ENCODE measurements at places on chromosomes 4 and X. TPM values are rescaled to one million over a fixed set of nuclear protein-coding genes. Genes with fewer than 3 reads are reported as not detected.

The STATH gene
- not detected for total RNA-seq

DNA sequence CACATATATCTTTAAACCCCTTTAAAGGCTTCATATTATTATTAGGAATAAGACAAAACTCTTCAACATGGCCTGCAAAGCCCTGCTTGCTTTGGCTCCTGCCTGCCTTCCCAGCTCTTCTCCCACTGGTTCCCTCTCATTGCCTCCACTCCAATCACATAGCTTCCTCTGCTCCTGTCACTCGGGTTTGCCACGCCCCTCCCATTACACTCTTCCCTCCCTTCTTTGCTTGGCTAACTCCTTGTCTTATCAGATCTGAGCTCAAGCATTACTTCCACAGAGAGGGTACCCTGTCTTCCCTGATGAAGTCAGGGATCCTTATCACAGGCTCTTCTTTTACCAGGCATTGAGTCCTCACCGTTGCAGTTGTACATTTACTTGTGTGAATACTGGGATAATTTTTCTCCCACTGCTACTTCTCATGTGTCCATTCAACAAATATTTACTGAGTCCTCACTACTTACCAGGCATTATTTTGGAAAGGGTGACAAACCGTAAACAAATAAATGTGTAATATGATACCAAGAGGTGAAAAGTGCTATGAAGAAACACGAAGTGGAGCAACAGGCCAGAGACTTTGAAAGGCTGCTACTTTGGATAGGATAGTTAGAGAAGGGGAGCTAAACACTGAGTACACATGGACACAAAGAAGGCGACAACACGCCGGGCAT is 3.2 kb upstream of the VGLL1 start:
- no peak for DNase-seq

DNA sequence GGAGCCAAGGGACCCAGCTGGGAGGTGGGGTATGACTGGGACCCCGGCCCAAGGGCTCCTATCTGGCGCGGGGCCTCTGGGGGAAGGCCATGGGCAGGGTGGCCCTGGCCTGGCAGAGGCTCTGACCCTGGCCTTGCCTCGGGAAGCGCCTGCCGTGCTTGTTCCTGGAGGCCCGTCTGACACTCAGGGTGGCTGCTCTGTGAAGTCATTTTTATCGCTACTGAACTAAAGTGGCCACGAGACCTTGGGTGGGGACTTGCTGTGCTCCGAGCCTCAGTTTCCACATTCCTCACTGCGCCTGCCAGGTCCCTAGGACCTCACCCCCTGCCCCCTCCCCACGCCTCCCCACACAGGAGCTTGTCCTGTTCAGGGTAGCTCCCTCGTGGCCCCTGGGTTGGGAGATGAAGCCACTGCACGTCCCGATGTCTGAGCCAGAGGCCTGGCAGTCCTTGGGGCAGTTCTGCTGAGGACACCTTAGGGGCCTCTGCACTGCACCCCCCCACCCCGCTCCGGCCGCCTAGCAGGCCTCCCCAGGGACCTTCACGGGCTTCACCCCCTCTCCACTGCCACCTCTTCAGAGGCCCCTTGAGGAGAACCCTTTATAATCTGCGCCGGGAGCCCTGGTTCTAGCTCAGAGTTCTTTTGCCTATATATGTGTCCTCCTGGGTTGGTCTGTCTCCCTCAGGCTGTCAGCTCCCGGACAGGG is 639 bp upstream of the SORCS2 start:
- no peak for DNase-seq

- DNase-seq, result no peak
Observed at GRCh38 chr4:110704748-110705439, 82.0 kb upstream of the PITX2 start.

DNA sequence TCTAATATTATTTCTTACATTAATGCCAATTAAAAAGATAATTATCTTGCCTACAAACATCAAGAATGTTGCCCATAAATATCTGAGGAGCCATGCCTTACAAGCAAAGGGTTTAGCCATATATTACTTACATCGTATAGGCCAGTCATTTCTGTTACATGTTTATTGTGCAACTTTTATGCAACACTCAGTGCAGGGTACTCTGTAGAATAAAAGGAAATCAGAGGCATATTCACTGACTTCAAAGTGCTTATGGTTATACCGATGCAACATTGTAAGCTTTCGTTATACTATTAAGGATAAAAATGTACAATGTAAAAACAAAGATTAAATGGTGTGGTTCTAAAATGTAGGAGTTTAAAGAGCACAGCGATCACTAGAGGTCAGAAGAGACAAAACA is 315.9 kb downstream of the PCDH10 start:
- DNase-seq, result no peak

DNA sequence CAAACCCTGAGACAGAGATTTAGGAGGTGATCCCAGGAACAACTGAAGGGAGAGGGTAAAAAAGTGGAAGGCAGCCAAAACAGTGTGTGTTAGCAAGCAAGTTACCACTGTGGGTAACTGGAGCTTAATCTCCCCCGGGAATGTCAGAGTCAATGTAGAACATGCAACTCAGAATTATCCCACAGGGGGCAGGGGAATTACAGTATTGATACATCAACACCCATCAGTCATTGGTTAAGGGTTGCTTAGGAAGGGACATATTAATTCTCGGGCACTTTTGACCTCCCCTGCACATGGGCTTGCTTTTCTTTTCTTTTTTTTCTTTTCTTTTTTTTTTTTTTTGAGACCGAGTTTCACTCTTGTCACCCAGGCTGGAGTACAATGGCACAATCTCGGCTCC is 29.3 kb downstream of the CXorf58 start:
- DNase-seq, result no peak

DNA sequence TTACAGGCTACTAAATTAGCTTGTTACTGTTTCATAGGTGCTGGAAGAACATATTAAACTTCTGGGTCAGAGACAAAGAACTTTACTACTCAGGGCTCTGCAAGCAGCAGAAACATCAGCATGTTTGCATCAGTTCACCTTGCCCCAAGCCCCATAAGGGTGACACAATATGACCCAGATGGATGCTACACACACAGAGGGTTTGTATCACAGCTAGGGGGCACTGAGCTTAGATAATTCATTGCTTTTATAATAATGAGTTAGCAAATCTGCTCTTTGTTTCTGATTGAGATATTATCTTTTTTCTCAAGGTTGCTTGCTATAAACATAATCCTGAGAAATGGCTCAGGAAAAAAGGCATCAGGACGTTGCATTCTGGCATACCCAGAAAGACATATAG is 4.8 kb upstream of the SYNPO2 start:
- DNase-seq, result no peak

- no peak for DNase-seq
Observed at GRCh38 chr4:173685831-173686210, 155.8 kb upstream of the HAND2 start.

The FGFR3 gene
- total RNA-seq, result 0.27 TPM

GRCh38 chr4:113434247-113434587 is 327.3 kb downstream of the CAMK2D start:
- no peak for DNase-seq

DNA sequence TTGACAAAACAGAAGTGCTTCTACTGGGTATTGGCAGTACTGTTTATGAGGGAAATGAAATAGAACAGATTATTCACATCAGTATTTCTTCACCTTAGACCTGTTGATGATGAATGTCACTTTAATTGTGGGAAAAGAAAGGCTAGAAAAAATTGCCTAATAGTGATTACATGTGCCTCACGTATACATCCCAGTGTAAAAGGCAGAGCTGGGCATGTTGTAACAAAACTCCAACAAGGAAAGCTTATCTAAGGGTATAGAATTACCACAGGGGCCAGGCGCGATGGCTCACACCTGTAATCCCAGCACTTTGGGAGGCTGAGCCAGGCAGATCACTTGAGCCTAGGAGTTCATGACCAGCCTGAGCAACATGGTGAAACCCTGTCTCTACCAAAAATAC is 4.2 kb downstream of the PGM2 start:
- no peak for DNase-seq

GRCh38 chrX:134369576-134369975 is 90.4 kb upstream of the HPRT1 start:
- no peak for DNase-seq

The LUZP4 gene
- total RNA-seq, result not detected

The NOX1 gene
- total RNA-seq, result not detected

DNA sequence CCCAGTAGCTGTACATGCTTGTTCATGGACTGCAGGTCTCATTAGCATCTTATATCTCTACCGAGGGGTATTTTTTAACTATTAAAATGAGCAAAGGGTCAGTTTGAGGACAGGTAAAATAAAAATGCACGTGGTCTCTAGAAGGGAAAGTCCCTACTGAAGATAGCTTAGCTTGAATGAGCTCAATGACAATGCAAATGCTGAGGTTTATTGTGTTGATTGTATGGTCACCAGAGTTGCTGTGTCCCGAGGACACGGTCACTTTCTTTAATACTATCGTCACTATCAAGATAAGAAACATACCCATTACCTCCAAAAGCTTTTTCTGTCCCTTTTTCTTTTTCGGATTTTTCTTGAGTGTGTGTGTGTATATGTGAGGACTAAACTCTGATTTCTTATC is 250.5 kb upstream of the PRKX start:
- no peak for DNase-seq

The SORBS2 gene
- total RNA-seq, result not detected

DNA sequence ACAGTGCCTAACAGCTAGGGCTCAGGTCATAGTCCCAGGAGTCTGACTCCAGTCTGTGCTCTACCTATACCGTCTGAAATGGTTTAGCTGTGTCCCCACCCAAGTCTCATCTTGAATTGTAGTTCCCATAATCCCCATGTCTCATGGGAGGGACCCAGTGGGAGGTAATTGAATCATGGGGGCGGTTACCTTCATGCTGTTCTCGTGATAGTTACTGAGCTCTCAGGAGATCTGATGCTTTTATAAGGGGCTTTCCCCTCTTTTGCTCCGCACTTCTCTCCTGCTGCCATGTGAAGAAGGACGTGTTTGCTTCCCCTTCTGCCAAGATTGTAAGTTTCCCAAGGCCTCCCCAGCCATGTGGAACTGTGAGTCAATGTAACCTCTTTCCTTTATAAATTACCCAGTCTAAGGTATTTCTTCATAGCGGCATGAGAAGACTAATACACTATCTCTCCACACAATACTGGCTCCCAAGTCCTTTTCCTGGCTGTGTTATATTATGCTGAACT is 110.8 kb downstream of the AFAP1 start:
- no peak for DNase-seq

The CCNI gene
- total RNA-seq, result 210 TPM

The ARX gene
- total RNA-seq, result not detected

GRCh38 chr4:73759357-73759756 is 19.0 kb downstream of the CXCL8 start:
- DNase-seq, result no peak

DNA sequence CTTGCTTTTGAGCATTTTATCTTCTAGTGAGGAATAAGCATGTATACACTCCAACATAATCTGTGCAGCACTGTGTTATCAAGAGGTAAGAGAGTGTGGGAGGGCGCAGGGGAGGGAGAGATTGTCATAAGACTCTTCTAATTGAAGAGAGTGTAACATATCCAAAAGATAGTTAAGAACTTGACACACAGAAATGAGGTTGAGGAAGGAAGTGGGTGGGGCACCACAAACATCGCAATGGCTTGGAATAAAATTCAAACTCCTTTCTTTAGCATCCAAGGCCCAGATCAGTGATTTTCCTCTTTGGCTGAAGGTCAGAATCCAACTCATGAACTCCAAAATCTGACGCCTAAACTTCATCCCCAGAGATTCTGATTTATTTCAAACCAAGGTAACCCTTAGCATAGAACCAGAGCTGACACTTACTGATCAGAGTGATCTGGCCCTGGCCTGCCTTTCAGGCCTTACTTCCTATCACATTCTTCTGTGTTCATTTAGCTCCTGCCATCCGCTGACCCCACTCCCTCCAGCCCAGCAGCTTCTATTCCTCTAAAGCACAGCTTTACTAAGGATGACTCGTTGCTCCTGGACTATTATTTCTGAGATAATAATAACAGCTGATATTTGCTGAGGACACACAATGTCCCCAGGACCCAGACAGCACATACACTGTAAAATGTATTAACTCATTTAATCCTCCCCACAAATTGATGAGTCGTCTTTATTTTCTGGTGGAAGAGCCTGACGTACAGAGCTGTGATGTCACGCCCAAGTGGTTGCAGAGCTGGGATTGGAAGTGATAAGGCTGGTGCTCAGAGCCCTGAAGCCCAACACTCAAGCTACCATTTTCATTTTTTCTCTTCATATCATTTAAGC is 10.6 kb upstream of the CTSO start:
- DNase-seq, result no peak

GRCh38 chrX:131058136-131058868 is at the start of gene ARHGAP36:
Gene ARHGAP36 (plus strand): TSS chrX:131058346. CDS start chrX:131081666, 23,320 bp downstream.
- no peak for DNase-seq

GRCh38 chr4:25089051-25089763 is 58.5 kb upstream of the LGI2 start:
- DNase-seq, result no peak

DNA sequence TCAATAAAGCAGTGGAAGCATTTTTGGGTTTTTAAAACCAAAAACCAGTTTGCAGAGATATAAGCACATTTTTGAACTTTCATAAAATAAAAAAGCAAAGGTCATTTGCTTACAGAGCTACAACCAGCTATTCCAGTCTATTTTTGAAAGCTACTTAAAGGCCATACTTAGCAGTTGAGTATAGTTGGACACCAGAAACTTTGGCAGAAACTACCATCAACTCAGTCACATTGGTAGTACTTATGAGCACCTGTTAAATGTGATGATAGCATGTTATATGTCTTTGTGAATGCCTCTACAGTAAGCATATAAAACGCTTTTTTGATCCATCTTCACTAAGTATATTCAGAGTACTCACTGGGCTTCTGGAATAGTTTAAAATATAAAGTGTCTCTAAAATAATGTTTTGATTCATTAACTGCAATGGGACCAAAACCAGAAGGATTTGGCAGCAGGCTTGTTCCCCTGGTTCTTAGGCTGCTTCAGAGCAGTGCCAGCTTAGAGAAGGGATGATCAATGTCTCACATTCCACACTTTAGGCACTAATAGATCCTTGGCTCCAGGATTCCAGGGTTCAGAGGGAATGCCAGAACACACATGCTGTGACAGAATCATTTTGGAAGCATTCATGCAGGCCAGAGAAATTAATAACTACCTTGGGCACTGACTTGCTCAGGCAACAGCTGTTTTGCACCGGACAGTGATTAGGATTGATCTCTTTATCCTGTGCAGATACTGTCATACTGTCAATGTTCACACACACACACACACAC is 103.9 kb downstream of the IQCM start:
- DNase-seq, result no peak

The GUCY1B1 gene
- 0.29 TPM for total RNA-seq

GRCh38 chr4:1658581-1658980 is 25.5 kb downstream of the FAM53A start:
- DNase-seq, result no peak

The RASL11B gene
- not detected for total RNA-seq

The GLOD5 gene
- total RNA-seq, result not detected

GRCh38 chr4:105510245-105510644 is 36.4 kb upstream of the PPA2 start:
- DNase-seq, result no peak

The HSFX2 gene
- total RNA-seq, result 0.35 TPM

The BST1 gene
- 1.0 TPM for total RNA-seq

All from activated CD4-positive, alpha-beta T cell treated with anti-CD3 and anti-CD28 coated beads, Interleukin-2, amount 10 ng/mL, durations not matched to agents 7 days and 5 days (primary cell).